Parietal lobe (tissue), 2 donors: ENCODE measurements at places on chromosomes 7 and 10. TPM values are rescaled to one million over a fixed set of nuclear protein-coding genes. Genes with fewer than 3 reads are reported as not detected.

POMZP3 gene
- 7.5 TPM for total RNA-seq

PCBD1 gene
- 11.6 TPM for total RNA-seq

HOXA4 gene
- total RNA-seq = not detected

STAG3 gene
- total RNA-seq = 1.3 TPM

ANLN gene
- 23.5 TPM for total RNA-seq

TBXAS1 gene
- 1.9 TPM for total RNA-seq

AIFM2 gene
- 6.3 TPM for total RNA-seq

PNLIPRP2 gene
- total RNA-seq = not detected
